ENCODE measurements at places on chromosomes 3 and 15. TPM values are rescaled to one million over a fixed set of nuclear protein-coding genes. Genes with fewer than 3 reads are reported as not detected.
A peak's percentile ranks its signal among the peaks of the same experiment; 100 is the strongest.

DNA sequence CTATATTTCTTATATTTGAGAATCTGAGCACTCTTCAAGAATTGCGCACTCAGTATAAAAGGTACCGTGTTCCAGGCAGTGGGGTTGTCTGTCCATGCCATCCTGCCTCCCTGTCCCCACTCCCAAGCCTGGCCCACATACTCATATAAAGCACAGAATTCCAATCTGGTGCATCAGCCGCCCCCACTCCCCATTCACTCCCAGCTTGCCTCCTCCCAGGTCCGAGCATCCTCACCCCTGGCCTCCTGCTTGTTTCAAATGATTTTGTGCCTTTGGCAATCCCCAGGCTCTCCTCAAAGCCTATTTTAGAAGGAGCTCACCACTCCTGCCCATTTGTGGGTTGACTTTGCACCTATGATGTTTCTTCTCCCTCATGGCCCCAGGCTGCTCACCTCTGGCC, 22.2 kb upstream of the IGF1R start:
- no peak for DNase-seq

DNA sequence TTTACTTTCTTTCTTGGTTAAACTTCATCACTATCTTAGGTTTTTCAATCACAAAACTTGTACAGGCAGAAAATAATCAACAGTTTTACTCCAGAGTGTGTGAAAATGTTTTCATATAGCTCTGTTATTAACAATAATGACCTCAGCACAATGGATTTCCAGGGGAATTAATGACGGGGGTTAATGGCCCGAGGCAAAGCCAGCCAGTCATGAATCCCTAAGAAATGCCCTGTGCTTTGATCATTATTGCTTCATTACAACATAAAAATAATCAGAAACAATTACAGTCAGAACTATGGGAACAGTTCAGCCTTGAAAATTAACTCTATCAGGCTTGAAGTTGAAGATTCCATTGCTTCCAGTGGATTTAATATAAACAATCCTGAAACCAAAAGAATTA, 875.4 kb downstream of the ROBO2 start:
- DNase-seq = no peak

DNA sequence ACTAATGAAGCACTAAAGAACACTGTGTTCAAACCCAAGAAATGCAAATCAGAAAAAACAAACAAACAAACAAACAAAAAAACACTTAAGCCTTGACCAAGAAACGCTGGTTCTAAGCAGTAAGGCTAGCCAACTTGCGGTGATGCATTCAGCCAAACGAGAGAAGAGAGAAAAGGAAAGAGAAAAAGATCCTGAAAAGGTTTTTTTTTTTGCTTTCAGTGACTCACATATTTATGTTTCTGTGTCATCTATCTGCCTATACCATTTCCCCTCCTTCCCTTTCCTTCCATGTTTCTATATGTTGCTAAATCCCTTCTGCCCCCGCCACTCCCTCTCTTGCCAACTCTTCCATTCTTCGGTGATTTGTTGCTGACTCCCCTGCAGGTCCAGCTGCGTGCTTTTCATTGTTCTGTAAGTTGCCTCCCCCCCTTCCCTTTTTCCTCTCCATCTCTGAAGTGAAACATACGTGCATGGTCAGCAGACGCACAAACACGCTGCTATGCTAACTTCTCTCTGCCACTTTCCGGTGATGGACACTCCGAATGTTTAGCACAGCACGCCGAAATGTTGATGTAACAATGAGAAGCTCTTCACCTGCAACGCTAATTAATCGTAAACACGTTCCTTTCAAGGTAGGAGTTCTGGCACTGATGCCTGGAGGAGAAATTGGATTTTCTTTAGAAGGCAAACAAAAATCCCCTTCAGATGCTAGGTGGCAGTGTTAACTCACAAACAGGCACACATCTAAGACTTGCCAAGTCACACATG, 154.4 kb downstream of the TUSC7 start:
- DNase-seq = peak; percentile 17

DNA sequence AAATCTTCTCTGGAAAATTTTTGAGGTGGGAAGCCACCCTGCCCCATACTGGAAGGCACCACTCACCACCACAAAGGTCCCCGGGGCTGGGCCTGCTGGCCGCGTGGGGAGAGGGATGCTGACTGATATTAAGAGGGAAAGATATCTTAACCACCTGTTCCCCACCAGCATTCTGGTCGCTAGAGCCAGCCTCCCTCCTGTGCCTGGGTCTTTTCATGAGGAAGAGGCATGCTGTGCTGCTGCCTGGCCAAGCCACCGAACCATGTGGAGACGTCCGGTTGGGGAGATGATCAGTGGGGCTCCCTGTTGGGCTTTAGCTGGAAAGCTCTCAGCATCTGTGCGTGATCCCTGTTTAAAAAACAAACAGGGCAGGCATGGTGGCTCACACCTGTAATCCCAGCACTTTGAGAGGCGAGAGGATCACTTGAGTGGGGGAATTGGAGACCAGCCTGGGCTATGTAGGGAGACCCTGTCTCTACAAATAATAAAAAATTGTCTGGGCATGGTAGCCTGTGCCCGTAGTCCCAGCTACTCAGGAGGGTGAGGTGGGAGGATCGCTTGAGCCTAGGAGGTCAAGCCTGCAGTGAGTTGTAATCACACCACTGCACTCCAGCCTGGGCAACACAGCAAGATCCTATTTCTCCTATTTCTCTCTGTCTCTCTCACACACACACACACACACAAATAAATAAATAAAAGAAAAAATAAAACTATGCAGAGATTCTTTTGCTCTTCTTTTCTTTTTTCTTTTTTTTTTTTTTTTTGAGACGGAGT, 1.0 kb downstream of the KLHL18 start:
- no peak for DNase-seq

DHX30 gene
- total RNA-seq = 50.4 TPM

GRCh38 chr3:68764554-68764953, 167.8 kb downstream of the TAFA4 start:
- DNase-seq = no peak

UCN2 gene
- total RNA-seq = not detected

CCR4 gene
- total RNA-seq = not detected

GRCh38 chr3:134362221-134362620, 12.0 kb downstream of the AMOTL2 start:
- DNase-seq = no peak

- DNase-seq = no peak
Measured at GRCh38 chr3:188331166-188331565, 177.2 kb downstream of the LPP start.

DNA sequence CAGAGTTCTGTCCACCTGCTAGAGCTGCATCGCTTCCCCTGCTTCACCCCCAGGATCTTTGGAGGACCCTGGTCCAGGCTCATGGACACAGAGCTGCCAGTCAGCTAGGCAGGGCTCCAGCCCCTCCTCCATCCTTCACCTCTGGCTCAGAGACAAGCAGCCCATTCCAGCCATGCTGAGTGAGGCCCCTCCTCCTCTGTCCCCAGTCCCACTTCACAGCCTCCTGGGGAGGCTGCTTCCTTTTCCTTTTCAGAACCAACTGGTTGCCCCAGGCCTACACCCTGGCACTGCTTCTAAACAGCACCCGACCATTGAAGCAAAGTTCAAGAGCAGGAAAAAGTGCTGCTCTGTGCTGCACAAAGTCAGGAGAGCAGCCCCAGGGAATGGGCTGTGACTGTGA, 22.2 kb downstream of the IQSEC1 start:
- no peak for DNase-seq

COLQ gene
- total RNA-seq = 1.8 TPM

CCDC39 gene
- total RNA-seq = 0.66 TPM

DNA sequence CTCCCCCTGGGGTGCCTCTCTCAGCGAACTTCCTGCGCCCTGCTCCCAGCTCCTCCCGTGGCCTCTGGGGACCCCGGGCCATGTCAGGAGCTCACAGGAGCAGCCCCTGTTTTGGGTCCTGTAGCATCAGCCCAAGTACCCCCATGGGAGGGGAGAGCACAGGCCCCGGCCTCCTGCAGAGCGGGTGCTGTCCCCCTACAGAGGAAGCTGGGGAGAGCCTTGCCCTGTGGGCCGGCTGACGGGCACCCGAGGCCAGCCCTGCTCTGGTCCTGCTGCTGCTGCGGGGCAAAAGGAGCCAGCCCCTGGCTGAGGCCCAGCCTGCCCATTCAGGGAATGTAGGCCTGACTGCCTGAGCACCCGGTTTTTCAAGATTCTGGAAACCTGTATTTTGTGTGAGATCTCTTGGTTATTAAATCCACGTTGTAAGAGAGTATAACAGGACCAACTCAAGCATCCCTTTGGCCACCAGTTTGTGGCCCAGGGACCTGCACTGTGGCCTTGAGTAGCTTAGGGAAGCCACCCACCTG, 12.4 kb downstream of the PLXNA1 start:
- no peak for DNase-seq

DNA sequence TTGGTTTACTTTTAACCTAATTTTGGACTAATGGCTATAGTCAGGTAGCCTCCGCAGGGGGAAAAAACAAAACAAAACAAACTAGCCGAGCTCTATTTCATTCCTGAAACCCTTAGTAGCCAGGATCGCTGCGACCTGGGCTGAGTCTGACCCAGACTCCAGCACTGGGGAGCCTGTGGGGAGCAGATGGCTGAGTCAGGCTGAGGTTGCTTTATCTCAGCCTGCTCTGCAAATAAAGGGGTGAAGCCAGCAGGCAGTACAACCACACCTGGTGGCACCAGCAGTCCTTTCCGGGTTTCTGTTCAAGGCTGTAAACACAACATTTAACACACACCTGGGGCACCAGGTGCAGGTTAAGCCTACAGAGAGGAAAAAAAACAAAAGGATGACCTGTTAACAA, 27.3 kb downstream of the ABHD2 start:
- peak; percentile 94 for DNase-seq

DNA sequence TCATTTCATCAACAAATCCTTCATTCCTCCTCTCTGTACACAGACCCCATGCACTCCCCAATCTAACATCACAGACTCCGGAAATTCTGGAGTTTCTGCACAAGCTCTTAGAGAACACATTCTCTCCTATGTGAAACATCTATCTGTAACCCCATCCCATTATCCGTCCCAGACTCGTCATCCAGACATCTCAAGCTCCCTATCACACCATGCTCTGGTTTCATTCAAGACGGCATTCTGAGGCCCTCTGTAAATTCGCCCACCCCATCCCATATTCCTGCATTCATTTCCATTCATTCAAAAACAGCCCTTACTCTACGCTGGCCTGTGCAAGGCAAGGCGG, 575 bp downstream of the LEO1 start:
- no peak for DNase-seq

GRCh38 chr3:129865806-129866205, 27.7 kb downstream of the TMCC1 start:
- no peak for DNase-seq

GRCh38 chr3:197305854-197306253, 7.4 kb upstream of the DLG1 start:
- no peak for DNase-seq

DNA sequence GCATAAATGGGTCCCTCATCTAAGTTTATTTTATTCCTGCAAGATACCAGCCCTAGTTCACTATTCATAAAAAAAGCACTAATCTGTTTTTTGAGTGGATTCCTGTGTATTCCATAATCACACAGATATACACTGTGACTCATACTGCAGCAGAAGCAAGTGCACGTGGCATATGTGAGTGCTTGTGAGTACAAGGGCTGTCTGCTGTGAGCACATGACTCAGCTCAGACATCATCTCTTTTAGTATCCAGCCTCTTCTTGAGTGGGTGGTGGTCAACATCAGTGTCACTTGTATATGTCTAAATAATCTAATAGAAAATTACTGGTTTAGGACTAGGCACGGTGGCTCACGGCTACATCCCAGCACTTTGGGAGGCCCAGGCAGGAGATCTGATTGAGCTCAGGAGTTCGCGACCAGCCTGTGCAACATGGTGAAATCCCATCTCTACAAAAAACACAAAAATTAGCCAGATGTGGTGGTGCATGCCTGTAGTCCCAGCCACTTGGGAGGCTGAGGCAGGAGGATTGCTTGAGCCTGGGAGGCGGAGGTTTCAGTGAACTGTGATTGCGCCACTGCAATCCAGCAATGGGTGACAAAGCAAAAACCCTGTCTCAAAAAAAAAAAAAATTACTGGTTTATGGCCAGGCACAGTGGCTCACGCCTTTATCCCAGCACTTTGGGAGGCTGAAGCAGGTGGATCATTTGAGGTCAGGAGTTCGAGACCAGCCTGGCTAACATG, 49.8 kb downstream of the NIPA2 start:
- DNase-seq = no peak

GRCh38 chr3:151584566-151584965, 123.7 kb upstream of the IGSF10 start:
- no peak for DNase-seq

- no peak for DNase-seq
Measured at GRCh38 chr15:40332113-40332781, 8.5 kb downstream of the CCDC9B start.

- no peak for DNase-seq
Measured at GRCh38 chr3:180416111-180416594, 185.8 kb upstream of the TTC14 start.

DNA sequence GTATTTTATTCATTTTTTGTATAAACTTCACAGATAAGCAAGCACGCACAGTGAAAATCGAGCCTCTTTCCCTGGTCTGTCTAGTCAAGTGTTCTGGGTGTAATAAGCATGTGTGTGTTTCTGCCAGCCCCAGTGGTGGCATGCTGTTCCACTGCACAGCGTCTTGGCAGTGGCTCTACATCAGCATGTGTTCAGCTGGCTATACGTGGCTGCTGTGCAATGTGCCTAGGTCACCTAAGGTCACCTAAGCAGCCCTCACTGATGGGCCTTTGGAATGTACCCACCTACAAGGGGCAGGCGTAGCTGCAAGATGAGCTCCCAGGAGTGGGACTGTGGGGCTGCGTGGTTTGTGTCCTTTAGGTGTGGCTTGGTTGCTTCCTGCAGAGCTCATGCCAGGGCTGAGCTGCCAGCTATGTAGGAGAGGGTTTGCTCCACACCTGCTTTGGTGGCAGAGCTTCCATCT, 4.9 kb downstream of the LIMD1 start:
- peak; percentile 43 for DNase-seq

DNA sequence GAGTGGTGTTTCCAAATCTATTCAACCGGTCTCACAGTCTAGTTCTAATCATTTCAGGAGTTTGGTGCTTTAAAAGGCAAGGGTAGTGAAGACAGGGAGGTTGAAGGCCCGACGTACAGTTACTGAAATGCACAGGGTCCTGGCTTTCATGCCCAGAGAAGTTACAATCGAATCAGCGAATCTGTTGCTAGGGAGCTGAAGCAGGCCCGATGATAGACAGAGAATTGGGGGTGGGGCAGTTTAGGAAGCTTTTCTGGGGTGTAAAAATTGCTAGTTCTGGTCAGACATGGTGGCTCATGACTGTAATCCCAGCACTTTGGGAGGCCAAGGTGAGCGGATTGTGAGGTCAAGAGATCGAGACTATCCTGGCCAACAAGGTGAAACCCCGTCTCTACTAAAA, 63.1 kb upstream of the ATP13A3 start:
- DNase-seq = no peak

RAB27A gene
- 9.9 TPM for total RNA-seq

GOLGA6A gene
- not detected for total RNA-seq

FBXW12 gene
- 23.7 TPM for total RNA-seq

LRRC31 gene
- not detected for total RNA-seq

GRCh38 chr15:72116731-72117485, 1.0 kb downstream of the MYO9A start:
- DNase-seq = peak; percentile 28

DNA sequence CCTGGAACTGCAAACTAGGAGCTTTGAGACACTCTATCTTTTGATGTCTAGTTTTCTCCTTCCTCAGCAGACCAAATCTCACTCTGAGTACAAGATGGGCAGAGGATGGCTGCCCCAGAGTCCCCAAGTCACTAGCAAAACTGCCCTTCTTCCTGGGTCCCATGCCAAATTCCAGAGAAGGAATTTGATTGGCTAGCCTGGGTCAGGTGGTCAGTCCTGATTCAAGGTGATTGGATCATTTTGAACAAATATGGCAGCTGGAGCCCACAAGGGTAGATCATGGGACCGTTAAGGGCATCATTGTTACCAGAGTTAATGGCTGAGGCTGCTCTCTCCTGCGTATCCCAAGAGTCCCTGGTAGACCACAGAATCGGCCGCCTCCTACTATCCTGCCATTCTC, 21.7 kb downstream of the SLC6A1 start:
- DNase-seq = no peak

Data from body of pancreas (tissue), 4 donors.